Lung microvascular endothelial cell (primary cell): ENCODE measurements at places on chromosomes 6 and 20. TPM values are rescaled to one million over a fixed set of nuclear protein-coding genes. Genes with fewer than 3 reads are reported as not detected.

DNA sequence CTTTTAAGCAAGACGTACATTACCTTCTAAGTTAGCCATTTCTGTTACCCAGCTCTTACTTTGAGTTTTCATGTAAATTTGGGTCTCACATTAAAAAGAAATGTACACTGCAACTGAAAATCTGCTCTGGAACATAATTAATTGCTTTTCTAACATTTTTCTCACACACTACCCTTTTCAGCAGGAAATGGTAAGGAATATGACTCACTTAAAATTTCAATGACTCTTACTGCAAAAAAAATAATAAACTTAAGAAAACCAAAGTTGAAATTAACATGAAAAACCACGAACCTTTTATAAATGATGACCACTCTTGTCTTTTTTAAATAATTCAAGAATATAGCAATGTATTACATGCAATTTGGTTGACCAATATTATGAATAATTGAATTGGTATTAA is 1.3 kb downstream of the CGA start:
- no peak for DNase-seq

GRCh38 chr6:112258642-112259336 is 4.4 kb upstream of the LAMA4 start:
- no peak for DNase-seq

ABHD12 gene
- 20.0 and 23.2 TPM in 2 replicates for total RNA-seq

- DNase-seq: no peak
These were observed 23.0 kb upstream of the IYD start for GRCh38 chr6:150345781-150346180.

CRIP3 gene
- total RNA-seq: not detected in 2 replicates

DNA sequence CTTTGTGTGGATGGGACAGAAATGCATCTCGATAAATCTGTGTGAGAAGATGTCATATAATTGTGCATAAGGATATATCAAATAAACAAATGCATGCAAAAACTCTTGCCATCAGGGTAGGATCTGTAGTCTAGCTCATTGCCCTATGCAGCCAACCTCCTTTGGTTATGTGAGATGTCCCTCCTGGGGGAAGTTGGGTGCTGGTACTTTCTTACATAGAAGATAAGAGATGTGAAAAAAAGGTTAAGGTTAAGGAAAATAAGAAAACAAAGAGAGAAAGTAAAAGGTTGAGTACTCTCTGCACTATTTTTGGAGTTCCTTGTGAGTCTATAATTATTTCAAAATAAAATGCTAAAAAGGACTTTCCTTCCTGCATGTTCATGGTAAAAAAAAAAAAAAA is 30.4 kb downstream of the ZDHHC14 start:
- no peak for DNase-seq

TFAP2D gene
- total RNA-seq: not detected in 2 replicates

DNA sequence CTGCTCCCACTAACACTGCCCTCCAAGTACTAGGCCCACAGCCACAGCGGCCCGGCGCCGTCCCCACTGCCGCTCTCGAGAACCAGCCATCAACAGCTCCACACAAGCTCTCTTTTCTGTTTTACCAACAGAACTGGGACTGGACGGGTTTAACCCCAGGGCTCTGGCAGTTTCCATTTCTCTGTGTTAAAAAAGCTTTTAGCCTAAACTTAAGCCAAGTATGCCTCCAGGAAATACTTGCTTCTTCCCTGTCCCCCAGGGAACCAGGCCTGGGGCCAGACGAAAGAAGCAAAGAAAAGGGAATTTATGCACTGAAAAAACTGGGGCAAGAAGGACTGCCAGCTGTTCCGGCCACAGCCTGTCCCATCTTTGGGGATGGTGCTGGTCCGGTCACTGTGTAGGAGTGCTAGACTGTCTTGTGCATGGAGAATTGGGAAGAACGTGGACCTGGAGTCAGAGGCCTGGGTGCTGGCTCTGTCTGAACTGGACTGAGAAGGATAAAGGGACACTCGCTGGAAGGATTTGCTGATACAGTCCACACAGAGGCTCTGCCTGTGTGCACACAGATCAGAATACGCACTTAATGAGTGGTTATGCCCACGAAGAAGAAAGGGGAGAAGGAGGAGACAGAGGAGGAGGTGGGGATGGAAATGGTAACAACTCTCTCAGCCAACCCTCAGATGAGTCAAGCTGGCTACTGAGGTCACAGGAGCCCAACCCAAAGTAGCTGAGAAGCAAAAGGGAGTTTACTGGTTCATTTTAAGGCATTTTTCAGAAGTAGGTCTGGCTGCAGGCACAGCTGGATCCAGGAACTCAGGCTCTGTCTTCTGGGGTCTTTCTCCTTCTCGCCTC is 254.4 kb upstream of the PMEPA1 start:
- DNase-seq: no peak

GSTA2 gene
- not detected in 2 replicates for total RNA-seq

- DNase-seq: no peak
These were observed 101.1 kb downstream of the MAP3K7 start for GRCh38 chr6:90485635-90486277.

MTHFD1L gene
- 30.3 and 45.6 TPM in 2 replicates for total RNA-seq

GRCh38 chr6:113680301-113680700 is 176.8 kb upstream of the MARCKS start:
- DNase-seq: no peak

DNA sequence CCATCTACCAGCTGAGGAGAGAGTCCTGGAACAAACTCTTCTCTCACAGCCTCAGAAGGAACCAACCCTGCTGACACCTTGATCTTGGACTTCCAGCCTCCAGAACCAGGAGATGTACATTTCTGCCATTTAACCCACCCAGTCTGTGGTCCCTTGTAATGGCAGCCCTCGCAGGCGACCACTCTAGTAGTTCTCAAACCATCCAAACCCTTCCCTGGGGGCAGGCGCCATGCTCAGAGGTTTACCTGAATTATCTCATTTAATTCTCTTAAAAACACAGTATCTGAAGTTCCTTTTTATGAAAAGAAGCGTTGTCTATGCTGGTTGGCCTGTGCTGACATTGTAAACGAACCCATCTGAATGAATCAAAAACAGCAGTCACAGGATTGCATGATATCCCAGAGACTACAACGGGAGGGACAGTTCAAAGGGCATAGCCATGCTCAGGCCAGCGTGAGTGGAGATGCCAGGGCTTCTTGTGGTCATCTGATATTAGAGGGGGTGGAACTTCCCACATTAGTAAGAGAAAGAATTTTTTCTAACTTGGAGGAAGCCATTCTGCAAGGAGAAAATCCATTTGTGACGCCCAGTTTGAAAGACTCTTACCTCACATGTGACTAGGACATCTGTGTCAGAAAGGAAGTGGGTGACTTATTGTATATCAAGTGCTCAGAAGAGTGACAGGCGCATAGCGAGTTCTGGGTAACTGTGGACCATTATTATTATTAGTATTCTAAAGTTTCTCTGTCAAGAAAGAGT is 17.2 kb upstream of the TAGAP start:
- DNase-seq: no peak

DNA sequence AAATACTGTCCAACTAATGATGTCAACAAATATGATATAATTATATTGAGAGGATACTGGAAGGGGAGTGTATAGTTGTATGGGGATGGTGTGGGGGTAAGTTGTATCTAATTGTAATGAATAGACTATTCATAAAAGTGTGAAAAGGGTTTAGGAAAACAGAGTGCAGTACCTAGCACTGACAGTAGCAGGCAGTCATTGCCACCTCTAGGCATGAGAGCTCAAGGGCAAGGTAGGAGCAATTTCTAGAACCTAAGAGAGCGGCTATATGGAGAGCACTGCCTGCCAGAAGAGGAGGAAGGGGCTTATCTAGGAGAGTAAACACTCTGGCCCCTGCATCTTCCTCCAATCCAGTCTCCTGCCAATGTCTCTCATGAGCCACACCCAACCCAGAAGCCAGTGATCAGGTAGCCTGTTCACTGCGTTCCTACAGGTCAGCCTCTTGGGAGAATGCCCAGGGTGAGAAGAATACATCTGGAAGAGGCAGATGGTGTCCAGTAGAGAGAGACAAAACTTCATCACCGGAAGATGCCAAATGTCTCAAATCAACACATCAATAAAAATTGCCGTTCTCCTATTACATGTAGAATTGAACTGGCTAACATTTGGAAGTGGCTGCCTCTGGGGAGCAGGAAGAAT is 200.0 kb downstream of the LY86 start:
- peak; percentile 53 for DNase-seq

CLVS2 gene
- total RNA-seq: not detected in 2 replicates

LYRM2 gene
- total RNA-seq: 10.9 and 12.7 TPM in 2 replicates

DNA sequence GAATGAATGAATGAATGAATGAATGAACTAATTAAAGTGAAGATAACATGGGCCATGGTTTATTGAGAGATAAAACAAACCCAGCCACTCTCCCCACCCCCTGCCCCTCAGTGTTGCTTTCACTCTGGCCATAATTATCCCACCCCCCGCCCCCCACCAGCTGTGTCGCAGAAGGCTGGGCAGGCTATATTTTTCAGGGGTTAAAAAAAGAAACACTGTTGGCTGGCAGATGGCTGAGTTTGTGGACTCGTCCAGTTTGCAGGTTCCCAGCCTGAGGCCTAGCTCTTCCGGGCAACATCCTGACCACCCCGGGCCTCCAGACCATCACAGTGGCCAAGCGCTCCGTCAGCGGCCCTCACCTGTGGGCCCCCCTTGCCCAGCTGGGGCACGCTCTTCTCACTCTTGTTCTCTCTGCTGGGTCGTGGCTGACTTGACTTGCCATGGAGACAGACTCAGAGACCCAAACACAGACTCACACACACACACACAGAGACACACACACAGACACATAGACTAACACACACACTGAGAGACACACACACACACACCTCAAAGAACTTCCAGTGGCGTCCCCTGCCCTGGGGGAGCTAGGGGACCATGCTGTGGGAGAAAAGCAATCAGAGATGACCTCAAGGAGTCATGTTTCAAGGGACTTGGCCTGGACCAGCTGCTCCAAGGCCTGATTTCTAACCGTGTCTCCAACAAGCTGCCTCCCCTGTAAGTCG is 2.2 kb upstream of the GRM4 start:
- no peak for DNase-seq

DBNDD2 gene
- 5.0 and 5.2 TPM in 2 replicates for total RNA-seq
